ENCODE measurements at places on chromosomes 7 and 10.

DNA sequence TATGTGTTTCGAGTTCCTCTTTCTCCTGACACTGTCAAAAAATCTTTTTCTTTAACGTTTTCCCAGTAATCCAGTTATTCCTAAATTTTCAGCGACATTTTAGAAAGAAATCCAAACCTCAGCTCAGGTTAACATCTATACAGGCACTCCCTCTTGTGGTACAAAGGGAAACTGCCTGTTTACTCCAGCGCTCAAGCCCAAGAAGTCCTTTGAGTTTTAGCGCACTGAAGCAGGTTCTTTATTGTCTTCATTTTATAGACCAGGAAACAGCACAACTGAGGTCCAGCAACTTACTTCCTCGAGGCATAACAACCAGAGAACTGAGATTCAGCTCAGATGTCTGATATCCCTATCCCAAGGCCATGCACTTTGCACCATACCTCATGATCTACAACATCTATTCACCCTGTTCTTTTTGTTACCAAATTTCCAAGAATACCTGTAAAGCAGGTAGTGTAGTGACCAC is 287.2 kb upstream of the MKLN1 start:
- DNase-seq: no peak

DNA sequence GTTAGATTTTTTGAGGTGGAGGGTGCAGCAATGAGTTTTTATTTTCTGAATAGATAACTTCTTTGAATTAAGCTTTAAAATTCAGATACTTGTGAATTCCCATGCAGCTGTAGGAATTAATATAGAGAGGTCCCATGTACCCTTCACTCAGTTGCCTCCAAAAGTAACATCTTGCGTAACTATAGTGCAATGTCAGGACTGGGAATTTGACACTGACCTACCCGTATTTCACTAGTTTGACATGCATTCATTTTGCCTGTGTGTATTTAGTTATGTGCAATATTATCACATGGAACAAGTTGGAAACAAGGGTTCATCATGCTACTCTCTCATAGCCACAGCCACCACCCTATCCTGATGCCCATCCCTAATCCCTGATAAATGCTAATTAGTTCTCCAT is 147.1 kb upstream of the IGFBP3 start:
- DNase-seq: no peak

- no peak for DNase-seq
These were observed 18.8 kb downstream of the TMEM196 start for GRCh38 chr7:19754521-19755116.

GRCh38 chr10:94294168-94294567 is 68.6 kb downstream of the NOC3L start:
- DNase-seq: no peak

- no peak for DNase-seq
These were observed 20.2 kb downstream of the CHN2 start for GRCh38 chr7:29214816-29215215.

DNA sequence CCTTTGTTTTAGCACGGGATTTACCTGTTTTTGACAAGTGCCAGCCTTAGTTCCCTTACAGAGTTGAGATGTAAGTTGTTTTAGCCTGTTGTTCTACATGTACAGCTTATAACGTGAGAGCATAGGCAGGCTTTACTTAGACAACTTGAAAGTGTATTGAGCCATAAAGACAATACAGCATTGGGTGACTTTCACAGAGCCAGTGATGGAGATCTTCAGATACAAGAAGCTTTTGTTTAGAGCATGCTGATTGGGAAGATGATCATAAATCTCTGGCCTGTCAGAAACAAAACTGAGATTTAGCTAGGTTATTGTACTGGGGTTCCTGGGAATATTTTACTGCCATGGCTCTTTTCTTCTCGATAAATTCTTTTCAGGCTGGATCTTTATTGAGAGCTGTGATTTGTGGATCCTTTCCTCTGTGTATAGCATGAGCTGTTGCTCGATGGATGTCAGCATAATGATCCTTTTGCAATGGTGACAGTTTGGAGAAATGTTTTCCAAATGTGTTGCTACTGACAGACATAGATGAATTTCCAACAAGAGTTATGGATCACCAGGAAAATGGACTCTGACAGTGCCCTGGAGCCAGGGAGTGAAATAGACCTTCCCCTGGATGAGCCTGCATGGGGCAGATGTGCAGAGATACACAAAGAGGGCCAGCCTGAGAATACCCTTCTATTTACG is 30.2 kb downstream of the LHFPL3 start:
- DNase-seq: no peak

- DNase-seq: no peak
These were observed 10.0 kb upstream of the FGL2 start for GRCh38 chr7:77209479-77210139.

- no peak for DNase-seq
These were observed 2.7 kb downstream of the ANKRD16 start for GRCh38 chr10:5887029-5887428.

DNA sequence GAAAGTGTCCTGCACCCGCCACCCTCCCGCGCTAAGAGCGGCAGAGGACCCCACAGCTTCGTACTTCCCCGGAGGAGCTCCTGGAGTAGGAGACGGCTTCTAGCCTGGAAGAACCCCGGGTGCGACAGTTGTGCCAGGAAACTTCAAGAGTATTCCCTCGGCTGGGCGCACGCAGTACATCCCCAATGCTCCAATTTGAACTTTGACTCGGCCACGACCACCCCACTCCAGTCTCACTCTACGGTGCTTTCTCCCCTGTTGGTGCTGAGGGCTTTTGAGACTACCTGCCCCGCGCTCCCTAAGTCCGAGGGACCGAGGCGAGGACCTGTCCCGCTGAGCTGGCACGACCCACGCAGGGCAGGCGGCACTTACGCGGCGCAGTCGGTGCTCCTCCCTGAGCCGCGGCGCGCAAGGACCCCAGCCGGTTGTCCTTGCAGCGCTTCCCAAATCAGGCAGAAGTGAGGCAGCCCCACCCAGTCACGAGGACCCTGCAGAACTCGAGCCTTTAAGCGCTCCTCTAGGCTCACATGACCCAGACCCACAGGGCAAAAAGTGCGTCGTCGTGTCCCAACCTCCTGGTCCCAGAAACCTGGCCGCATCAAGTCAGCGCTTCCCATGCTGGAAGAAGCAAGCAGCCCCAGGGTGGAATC is at the start of gene CPVL:
CPVL (minus strand) TSS at position 481 of the 650 bp plus-strand sequence. CDS start 25,476 bp downstream, outside the sequence.
- no peak for DNase-seq

Data from activated naive CD4-positive, alpha-beta T cell (primary cell).